KBM-7 (cell line): ENCODE measurements at places on chromosomes 12 and 14.

- no peak for DNase-seq
These were observed 92.2 kb downstream of the APAF1 start for GRCh38 chr12:98737322-98737712.

DNA sequence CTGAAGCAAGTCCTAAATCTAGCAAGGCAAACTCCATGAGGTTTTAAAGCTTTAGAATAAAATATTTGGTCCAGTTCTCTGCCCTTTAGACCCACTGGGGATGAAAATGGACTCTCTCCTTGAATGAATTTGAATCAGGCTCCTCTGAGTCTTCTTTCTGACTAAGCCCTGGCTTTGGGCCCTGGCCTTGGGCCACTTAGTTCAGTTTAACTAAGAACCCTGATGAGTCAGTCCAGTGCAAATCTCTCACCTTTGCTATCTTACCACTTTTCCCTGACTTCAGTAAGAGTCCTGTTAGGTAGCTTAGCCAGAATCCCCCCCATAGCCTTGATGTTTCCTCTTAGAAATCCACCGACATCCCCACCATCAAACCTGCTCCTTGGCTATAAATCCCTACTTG, 427.5 kb downstream of the SNAPC1 start:
- no peak for DNase-seq

- DNase-seq: no peak
These were observed at the start of gene JAG2 for GRCh38 chr14:105168496-105168978. JAG2 (minus strand) TSS chr14:105168776; CDS start chr14:105168420, 356 bp downstream.

- peak; percentile 49 for DNase-seq
These were observed 42.1 kb downstream of the MGST1 start for GRCh38 chr12:16389594-16389993.

GRCh38 chr12:11906286-11906935, 164.3 kb upstream of the BCL2L14 start:
- no peak for DNase-seq

DNA sequence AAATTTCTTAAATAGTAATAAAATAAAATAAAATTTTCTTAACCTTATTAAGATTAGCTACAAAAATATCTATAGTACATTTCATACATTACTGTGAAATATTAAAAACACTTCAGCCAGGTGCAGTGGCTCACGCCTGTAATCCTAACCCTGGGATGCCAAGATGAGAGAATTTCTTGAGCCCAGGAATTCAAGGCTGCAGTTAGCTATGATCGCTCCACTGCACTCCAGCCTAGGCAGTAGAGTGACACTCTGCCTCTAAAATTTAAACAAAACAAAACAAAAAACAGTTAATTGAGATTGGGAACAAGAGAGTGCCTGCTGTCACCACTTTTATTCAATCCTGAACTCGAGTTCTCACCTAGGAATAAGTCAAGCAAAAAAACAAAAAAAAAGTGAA, 95.0 kb upstream of the CPNE8 start:
- no peak for DNase-seq

GRCh38 chr12:119615518-119616475, 22.2 kb downstream of the TMEM233 start:
- no peak for DNase-seq

DNA sequence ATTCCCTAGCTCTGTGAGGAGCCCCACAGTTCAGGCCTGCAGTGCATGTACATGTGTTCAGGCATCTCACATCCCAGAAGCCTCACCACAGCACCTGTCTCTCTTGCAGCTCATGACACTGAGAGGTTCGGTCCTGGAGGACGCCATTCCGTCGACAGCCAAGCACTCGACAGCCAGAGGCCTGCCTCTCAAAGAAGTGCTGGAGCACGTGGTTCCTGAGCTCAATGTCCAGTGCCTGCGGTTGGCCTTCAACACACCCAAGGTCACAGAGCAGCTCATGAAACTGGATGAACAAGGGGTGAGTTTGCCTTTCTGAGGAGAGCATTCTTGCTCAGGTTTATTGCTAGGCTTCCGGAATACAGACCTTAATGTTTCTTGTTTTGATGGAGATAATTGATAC, 308.3 kb upstream of the RGS6 start:
- DNase-seq: no peak

DNA sequence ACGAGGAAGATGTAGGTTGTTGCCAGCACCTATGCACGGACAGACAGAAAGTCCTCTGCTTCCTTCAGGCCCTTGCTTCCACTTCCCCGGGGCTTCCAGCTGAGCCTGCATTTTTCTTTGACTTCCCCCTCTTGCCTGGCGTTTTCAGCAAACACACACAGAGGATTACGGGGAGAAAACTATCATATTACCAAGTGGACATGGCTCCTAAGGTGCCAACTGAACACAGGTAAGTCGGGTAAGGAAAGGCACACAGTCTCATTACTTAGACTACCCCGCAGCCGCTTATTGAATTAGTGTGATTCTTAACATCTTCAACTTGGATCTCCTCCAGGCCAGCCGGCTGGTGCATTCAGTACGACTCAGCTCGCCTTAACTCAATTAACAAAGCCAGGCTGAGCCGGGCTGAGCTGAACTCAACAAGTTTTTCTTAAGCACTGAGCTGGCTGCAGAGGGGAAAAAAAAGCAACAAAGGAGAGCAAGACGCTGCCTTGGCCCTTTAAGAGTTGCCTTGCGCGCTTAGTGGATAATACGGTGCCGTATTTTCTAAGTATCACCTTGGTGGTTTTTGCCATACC, 19.2 kb upstream of the MAP1LC3B2 start:
- DNase-seq: peak; percentile 41

DNA sequence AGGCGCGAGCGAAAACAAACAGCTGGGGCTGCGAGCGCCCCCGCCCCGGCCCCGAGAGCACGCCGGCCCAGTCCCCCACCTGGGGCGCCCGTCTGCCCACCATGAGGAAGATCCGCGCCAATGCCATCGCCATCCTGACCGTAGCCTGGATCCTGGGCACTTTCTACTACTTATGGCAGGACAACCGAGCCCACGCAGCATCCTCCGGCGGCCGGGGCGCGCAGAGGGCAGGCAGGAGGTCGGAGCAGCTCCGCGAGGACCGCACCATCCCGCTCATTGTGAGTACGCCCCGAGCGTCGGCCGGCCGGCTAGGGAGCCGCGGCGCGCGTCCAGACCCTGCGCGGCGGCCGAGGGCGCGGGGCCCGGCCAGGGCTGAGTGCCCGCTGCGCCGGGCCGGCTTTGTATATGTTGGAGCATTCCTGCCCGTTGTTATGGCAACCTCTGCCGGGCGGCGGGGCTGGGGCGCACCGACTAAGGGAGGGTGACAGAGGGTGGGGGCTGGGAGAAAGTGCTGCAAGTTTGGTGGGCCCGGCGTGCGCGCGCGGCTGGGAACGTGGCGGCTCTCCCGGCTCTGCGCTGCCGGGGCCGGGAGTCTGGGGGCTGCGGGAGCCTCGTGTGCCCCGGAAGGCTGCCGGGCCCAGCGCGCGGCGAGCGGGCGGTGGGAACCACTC, 367 bp downstream of the GALNT16 start:
- DNase-seq: peak; percentile 26

GRCh38 chr12:99343960-99344359, 303.6 kb upstream of the GARIN6 start:
- DNase-seq: no peak

GRCh38 chr12:59657266-59657665, 61.4 kb downstream of the SLC16A7 start:
- DNase-seq: no peak

- DNase-seq: peak; percentile 72
These were observed 5.2 kb upstream of the KRT85 start for GRCh38 chr12:52372216-52373154.

DNA sequence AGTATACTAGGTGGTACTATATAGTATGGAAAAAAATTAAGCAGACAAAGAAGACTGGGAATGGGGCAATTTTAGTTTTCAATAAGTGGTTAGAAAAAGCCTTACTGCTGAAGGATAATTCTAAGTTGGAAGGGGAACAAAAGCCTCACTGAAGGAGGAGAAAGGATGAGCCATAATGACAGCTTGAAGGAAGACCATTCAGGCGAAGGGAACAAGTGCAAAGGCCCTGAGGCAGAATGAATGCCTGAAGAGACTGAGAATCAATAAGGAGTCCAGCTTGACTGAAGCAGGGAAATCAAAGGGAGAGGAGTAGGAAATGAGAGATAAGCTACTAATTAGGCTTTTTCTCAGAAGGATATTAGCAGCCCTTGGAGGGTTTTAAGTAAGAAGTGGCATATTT, 28.5 kb downstream of the PPP1R13B start:
- DNase-seq: no peak

DNA sequence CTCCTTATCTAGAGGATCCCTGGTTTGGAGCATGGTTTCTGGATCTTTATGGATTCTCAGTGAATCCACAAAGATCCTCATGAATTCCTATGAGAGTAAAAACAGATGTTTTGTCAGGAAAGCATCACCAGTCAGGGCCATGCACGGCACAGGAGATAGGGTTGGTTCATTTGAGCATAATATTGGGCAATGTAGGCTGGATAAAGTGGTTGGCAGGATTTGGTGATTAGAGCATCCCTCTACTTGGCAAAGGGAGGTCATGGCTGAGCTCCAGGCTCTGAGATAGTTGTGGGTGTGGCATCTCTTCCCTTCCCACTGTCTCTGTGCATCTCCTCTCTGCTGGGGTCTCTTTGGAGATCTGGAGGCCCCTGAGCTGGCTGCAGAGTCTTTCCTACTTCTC, 149.8 kb downstream of the DACT1 start:
- DNase-seq: no peak

DNA sequence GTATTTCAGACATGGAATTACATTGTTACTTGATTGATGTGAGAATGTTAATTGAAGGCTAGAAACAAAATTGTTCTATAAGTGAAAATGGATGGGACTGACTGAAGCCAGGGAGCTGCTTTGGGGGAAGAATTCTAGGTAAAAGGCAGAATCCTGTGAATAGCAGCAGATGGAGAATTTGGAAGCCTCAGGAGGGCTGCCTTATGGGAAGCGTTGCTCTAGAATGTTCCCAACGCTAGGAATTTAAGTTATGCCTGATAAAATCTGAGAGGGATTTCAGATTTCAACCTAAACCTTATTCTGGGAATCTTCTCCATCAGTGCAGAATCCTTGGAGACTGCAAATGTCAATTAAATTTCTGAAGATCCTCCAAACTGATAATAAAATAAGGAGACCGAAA, 858.2 kb upstream of the FLRT2 start:
- DNase-seq: no peak
